Esophagus squamous epithelium (tissue), 5 donors: ENCODE measurements at places on chromosomes 2 and 18.

DNA sequence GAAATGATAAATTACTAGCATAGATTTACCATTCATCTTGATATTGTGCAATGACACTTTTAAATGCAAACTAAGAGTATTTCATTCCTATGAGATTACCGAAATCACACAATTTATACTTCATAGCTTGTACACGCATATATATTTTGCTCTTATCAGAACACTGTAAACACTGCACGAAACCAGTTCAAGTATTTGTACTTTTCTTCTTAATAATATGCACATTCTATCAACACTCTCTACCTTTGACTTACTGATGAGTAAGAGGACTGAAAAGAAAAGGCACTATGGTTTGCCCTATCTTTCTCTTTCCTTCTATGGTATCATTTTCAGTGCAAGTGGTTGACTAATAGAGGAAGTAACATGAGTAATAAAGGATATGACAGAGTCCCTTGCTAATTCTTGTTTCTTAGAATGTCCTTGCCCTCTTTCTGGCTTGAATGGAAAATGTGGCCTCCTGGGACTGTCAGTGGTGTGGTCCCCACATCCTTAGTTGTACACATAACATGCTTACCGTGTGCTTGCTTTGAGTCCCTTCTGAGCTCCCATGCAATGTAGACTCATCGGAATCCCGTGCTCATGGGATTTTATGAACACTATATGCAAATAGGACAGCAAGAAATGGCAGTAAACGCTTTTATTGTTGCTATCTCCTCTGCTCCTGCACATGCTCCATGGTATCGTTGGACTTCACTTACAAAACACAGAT lies 363.5 kb upstream of the TNP1 start:
- DNase-seq: no peak

- no peak for DNase-seq
Observed at GRCh38 chr2:158505448-158505934, 48.7 kb downstream of the PKP4 start.

DNA sequence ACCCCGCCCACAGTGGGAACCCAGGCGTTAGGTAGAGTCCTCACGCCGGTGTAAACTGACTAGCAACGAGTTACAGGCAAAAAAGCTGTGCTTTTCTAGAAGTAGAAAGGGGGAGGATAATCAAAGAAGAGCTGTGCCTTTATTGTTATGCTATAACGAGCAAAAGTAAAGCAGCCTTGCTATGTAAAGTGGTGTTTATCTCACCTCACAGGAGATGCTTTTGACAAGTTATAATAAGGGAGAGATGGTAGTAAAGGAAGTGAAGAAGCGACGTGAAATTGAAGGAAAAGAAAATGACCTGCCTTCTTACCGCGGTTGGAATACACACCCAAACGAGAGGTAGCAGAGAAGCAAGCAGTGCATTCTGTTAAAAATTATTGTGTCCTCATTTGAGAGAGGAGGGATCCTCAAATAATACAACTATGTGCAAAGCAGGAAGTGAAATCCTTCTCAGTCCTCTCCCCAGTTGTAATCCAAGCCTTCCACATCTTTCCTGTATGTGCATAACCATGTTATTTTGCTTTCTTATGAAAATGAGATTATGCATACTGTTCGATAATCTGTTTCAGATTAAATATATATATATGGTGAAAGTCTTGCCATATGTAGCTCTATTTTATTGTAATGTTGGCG lies 962 bp downstream of the TANK start:
- DNase-seq: no peak

DNA sequence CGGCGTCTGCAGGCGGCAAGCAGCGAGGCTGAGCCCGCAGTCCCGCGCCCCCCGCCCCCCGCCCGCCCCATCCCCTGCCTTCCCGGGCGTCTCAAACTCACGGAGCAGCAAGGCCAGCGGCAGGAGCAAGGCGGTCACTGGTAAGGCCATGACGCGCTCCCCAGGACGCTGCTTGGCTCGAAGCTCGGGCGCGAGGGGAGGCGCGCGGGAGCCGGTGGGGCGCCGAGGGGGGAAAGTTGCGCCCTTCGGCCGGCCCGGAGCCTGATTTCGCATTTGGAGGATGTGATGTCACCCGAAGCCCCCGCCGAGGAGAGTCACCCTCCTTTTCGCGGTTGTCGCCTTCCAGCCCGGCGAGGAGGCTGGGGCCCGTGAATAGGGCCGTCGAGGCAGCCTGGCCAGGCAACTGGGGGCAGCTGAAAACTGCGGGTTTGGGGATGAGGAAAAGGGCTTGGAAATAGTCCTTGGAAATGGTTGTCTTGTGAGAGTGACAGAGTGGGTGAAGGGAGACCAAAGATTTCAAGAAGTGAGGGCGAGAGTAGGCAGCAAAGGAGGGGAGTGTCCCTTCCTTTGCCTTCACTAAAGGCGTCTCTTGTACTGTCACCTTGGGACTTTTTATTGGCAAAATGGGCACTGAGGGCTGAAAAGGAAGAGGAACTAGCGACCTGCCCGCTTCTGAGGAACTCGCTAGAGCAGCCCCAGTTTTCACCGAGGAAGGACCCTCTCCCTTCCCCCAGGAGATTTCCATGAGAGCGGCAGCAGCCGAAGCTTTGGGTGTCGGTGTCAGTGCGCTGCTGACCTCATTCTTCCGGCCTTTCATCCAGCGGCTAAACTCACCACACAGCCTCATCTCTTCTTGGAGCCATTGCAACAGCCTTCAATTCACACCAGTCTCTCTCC lies at the start of gene CD8A:
TSS of gene CD8A (minus strand) at position 238 of the 897 bp plus-strand sequence. CDS start at position 150, 88 bp downstream.
- DNase-seq: no peak

DNA sequence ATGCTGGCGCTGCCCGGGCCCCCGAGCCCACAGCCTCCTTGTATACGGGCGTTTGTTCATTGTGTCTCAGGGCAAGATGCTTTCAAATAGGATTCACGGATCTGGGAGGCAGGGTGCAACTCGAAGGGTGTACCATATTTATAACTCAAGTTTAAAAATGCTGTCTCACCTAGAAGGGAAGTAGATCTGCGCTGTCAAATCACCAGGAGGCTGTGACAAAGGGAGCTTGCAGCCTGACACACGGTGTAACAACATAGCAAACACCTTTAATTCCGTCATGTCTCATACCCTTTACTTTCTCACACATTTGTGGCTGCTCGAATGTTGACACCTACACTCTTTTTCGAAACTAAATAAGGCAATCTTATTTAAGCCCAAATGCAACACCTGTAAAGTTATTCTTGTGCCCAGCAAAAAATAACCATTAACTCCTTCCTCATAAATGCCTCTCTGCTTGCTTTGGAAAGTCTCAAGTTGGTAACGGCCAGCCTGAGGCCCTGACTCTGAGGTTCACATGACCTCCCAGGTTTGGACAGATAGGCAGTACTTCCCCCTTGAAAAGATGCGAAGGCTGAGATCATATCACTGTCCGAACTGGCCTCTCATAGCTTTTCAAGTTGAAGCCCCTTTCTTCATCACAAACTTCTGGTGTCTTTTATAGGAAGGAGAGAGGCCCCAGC lies 11.6 kb downstream of the ZEB2 start:
- DNase-seq: no peak

GRCh38 chr2:201242571-201243277 lies 17.6 kb upstream of the CASP8 start:
- DNase-seq: no peak

DNA sequence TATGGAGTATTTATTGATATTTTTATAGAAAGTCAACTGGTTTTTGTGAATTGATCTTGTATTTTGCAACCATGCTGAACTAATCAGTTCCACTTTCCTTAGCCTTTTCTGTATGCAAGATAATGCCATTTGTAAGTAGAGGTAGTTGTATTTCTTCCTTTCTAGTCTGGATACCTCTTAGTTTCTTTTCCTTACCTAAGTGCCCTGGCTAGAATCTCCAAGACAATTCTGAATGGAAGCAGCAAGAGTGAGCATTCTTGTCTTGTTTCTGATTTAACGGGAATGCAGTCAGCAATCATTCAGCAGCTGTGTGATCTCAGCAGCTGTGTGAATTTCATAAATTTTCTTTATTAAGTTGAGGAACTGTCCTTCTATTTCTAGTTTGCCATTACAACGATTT lies 73.4 kb downstream of the NRXN1 start:
- DNase-seq: no peak

GRCh38 chr2:3954261-3954660 lies 250.9 kb downstream of the DCDC2C start:
- DNase-seq: no peak

GRCh38 chr2:118524911-118525310 lies 322.5 kb downstream of the EN1 start:
- DNase-seq: no peak

GRCh38 chr18:79928563-79928960 lies 22.9 kb downstream of the SLC66A2 start:
- DNase-seq: no peak

DNA sequence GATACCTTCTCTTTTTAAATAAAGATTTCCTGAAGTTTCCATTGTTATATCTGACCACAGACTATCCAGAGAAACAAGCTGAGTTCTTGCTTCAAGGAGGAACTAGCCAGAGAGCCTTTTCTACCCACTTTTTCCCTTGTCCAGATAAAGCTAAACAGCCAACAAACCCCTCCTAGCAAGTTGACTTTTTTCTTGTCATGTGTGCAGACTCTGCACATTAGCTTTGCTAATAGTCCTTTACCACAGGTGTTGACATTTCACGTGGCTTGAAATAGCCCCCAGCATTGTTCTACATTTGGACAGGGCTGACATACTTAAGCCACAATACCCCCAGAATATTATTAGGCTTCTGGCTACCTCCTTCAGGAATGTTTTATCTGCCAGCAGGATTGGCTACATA lies 40.7 kb downstream of the PCBP1 start:
- DNase-seq: no peak

DNA sequence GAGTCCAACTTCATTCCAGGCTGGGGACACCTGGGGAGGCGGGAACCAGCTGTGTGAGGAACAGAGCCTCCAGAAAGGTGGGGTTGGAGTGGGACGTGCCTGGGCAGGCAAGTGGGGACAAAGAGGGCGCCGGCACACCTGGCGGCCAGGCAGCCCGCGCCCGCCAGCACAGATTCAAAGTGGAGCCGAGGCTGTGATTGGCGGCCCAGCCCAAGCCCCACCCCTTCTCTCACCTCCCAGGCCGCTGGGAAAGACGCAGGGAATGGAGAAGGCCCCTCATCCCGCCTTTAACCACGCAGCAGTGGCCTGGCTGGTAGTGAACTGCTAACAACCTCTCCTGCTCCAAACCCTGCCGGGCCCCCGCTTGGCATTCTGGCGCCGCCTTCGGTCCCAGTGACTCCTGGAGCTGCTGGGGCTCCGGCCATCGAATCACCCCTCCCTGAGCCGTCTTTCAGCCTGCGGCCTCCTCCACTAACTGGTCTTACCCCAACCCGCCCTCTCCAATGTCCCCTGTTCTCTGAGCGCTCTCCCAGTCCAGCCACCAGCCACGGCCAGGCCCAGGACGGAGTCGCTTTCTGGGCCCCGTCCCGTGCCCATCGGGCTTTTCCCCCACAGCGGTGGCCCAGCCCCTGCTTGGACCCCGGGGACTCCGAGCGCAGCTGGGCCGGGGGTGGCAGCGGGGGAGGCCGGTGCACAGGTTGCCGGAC lies 27.9 kb upstream of the PTMA start:
- no peak for DNase-seq

DNA sequence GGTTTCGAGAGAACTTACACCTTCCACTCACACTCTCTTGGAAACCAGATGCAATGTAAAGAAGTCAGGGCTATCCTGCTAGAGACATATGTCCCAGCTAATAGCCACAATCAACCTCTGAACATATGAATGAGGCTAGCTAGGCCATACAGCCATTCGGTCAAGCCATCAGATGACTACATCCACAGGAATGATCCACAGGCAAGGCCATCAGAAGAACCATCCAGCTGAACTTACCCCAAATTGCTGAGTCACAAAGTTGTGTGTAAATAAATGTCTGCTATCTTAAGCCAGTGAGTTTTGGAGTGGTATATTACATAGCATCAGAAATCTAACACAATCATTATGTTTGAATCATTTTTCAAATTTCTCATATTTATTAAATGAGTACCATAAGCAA lies 5.2 kb upstream of the SPAST start:
- no peak for DNase-seq

- no peak for DNase-seq
Observed at GRCh38 chr2:99660616-99661406, 171.0 kb upstream of the REV1 start.

- DNase-seq: no peak
Observed at GRCh38 chr2:71548646-71549425, 95.5 kb downstream of the DYSF start.

DNA sequence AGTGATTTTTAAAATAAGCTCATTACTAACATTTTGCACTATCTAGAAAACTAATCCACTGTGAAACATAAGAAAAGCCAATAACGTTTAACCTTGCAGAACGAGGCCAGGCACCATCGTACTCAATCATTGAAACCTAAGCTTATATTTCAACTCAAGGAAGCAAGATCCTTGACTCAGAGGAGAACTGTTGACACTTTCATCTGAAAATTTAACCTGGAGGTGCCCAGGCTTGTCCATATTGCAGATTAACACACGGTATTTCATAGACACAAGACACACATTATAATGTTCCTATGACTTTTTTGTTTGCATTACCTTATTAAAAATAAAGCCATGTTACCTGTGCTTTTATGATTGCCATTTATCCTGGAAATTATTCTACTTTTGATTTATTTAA lies 89.6 kb downstream of the ZNF385B start:
- no peak for DNase-seq

- DNase-seq: no peak
Observed at GRCh38 chr18:58257461-58257860, 213.4 kb downstream of the NEDD4L start.

DNA sequence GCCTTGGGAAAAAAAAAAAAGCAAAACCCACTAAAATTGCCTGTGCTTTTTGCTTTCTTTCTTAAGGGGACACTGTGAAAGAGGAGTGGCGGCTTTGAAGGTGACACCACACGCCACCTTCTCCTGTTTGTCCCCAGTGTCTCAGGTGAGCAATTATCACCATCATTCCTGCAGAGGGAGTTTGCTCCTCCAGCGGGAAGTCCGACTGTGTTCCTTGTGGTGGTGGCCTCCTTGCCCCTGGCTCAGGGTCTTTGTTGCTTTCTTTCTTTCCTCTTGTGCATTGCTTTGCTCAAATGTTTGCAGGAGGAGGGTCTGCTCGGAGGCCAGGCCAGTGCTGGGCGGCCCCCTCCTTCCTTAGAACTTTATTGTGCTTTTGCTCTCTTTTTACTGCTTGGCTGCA lies 164.3 kb upstream of the CXCR4 start:
- no peak for DNase-seq

DNA sequence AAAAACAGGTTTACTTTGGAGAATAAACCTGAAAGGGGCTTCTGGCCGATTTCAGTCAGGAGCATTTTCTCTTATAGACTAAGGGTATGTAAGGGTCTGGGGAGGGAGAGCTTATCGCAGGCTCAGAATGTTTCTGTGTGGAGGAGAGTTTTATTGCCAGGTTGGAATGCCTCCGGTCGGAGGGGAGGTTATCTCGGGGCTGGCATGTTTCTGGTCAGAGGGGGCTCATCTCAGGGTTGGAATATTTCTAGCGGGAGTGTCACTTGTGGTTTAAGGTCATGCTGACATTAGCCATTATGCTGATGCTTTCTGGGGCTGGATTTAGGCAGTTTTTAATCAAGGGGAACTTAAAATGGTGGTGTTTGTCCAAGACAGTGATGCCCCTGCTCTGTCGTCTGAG lies 333.6 kb downstream of the METTL4 start:
- no peak for DNase-seq

- no peak for DNase-seq
Observed at GRCh38 chr2:173033084-173033483, 42.6 kb upstream of the MAP3K20 start.
